Globus pallidus (tissue), 1 donor: ENCODE measurements at places on chromosomes 2 and 18.

DNA sequence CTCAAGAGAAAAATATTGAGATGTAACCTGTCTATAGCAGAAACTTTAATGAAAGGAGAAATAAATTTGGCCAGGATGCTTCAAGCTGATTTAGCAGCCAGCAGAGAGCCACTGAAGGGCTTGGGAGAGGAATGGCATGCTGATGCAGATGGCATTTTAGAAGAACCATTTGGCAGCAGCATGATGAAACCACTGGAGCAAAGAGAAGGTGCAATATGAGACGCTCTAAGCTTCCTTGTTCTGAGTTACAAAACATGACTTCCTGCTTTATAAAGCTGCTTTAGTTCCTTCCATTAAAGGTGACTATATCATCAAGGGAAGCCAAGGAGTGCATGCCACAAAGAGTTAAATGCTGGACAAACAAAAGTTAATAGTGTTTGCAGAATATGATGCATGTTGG is 189.7 kb downstream of the PID1 start:
- no peak for DNase-seq

DNA sequence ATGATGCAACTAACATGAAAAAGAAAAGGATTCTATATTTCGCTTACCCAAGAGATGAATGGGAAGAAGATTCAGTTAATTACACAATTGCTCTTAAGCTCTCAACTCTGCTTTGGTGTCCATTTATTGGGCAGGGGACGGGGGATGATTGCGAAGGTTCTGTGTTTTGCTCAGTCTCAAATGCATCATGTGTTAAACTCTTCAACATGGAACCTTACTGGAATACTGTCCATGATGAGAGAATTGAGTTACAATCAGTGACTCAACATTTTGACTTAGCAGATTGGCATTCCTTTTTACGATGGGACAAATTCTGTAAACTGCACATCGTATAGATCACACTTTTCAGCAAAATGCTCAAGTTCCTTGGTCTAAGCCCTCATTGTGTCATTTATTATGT is 135.6 kb downstream of the RBMS1 start:
- DNase-seq, result no peak

DNA sequence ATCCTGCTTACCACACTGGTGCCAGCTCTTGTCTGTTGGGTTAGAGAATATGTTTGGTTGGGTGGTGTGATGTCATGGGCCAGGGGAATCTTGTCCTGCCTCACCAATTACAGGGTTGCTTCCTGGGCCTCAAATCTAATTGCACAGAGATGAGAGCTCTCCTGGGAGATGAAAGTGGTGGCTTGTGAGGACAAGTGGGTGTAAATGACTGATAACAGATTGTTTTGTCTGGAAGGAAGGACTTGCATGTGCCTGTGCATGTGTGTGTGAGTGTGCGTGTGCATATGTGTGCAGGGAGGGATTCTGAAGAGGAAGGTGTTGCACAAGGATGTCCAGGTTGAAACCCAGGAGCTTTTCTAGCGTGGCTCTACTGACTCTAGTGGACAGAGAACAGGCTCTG is 271.9 kb downstream of the LOXHD1 start:
- DNase-seq, result no peak

- no peak for DNase-seq
These were observed 10.6 kb downstream of the SETBP1 start for GRCh38 chr18:44691148-44691925.

GRCh38 chr2:98607741-98608115 is 584 bp downstream of the COA5 start:
- DNase-seq, result no peak
